HuH-7 (cell line): ENCODE measurements at places on chromosomes 7 and 10.

DNA sequence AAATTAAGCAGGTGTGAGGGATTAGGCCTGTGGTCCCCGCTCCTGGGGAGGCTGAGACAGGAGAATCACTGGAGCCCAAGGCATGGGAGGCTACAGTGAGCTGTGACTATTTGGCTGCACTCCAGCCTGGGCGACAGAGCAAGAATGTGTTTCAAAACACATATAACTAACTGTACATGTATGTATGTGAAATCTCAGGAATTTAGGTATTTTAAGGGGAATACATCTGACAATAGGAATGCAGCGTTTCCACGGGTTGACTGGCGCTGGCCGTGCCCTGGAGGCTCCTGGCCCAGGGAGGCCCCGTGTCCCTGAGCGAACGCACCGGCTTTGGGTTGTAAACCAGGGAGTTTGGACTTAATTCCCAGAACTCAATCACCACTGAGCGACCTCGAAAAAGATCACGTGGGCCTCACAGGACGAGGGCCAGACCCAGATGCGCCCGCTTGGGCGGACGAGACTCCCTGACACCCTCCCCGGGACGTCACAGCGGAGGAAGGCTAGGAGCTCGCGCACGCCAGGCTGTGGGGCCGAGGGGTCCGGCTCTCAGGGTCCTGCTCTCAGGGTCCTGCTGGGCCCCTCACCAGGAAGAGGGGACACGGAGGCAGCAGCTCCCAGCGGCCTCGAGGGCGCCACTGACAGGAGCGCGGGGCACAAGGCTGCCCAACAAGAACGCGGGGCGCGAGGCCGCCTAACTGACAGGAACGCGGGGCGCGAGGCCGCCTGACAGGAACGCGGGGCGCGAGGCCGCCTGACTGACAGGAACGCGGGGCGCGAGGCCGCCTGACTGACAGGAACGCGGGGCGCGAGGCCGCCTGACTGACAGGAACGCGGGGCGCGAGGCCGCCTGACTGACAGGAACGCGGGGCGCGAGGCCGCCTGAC lies 18.4 kb downstream of the PTPRN2 start:
- DNase-seq = no peak

GRCh38 chr7:129188372-129188891 lies at the start of gene SMO:
Gene SMO (plus strand): TSS chr7:129188633. CDS start chr7:129189152, 519 bp downstream.
- peak; percentile 91 for DNase-seq

GRCh38 chr10:70963271-70963670 lies 74.9 kb upstream of the PCBD1 start:
- DNase-seq = no peak

DNA sequence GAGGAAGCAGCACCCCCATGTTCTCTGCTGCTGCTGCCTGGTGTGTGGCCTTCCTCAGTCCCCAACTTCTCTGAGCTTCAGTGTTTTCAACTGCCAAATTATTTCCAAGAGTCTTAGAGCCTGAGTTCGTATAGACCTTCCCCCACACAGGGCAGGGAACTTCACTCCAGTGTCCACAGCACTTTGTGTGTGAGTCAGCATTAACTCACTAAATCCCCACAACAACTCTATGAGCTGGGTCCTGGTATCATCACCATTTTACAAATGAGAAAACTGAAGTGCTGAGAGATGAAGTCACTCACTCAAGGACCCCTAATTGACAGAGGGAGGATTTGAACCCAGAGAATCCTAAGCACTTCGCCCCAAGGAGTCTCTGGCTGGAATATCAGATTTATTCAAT lies 48.3 kb downstream of the ADCYAP1R1 start:
- no peak for DNase-seq

DNA sequence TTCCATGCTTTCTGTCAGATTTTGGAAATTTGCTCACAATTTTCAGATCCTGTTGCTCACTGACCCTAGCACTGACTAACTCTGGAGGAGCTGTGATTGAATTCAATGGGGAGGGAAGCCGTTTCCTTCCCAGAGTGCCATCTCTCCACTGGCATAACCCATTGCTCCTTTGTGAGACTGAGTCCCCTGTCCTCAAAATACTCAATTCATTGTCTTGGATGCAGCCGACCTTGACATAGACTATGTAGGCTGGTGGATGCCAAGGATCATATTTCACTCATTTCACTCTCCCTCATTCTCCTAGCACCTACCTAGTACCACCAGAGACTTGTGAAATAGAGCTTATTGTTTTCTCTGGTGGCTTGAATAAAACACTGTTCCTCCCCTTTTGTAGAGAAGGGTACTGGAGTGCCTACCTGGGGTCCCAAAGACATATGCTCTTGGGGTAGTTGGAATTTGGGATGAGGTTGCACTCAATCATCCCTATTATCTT lies 511.3 kb upstream of the ZMIZ1 start:
- no peak for DNase-seq

DNA sequence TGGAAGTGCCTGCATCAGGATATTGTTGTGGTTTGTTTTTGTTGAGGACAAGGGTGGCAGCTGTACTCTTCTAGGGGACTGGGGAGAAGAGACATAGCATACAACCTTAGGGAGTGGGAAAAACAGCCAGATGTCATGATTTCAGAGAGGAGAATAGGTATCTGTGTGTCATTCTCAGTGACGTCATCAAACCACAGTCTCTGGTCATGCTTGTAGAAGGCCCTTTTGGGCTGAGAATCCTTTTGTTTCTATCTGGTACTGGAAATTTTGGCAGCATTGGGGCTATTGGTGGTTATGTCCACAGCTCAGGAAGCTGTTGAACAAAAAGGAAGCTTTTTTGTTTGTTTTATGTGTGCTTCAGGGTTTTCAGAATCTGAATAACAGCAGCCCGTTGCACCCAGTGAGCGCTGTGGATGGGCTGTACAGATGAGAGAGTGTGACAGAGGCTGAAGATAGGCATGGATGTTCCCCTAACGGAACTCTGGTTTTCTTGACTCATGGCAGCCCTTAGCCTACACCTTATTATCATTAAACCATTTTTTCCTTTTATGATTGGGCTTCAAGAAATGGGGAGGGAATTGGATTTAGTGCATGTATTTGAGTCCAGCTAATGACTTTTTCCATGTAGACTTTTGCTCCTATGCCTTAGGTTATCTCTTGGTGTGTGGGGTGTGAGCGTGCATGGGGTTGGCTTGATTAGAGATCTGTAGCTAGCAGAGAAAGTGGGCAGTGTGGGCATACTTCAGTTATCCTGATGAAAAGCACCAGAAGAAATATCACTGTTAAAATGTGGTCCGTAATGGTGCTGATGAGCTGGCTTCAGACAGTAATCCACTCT lies 65.7 kb downstream of the SND1 start:
- DNase-seq = no peak

DNA sequence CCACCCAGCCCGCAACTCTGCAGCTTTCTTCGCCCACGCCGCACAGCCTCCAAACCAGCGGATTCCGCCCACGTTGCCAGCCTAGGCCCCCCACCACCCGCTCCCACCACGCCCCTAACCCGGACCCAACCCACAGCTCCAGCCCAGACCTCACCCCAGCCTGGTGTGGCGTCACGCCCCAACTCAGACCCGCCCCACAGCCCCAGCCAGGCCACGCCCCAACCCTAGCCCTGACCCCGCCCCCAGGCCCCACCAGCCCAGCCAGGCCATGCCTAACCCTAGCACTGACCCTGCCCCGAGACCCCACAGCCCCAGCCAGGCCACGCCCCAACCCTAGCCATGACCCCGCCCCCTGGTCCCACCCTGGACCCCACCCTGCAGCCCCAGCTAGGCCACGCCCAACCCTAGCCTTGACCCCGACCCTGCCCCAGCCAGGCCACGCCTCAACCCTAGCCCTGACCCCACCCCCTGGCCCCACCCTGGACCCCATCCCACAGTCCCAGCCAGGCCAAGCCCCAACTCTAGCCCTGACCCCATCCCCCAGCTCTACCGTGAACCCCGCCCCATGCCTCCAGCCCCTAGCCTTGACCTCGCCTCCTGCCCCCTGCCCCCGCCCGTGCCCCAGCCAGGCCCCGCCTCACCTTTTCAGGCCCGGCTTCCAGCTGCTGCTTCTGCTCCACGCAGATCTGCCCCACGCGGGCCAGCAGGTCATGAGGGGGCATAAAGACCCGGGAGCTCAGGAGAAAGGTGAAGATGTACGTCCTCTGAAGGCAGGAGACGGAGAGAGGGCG lies 64.0 kb downstream of the RASGEF1A start:
- no peak for DNase-seq

DNA sequence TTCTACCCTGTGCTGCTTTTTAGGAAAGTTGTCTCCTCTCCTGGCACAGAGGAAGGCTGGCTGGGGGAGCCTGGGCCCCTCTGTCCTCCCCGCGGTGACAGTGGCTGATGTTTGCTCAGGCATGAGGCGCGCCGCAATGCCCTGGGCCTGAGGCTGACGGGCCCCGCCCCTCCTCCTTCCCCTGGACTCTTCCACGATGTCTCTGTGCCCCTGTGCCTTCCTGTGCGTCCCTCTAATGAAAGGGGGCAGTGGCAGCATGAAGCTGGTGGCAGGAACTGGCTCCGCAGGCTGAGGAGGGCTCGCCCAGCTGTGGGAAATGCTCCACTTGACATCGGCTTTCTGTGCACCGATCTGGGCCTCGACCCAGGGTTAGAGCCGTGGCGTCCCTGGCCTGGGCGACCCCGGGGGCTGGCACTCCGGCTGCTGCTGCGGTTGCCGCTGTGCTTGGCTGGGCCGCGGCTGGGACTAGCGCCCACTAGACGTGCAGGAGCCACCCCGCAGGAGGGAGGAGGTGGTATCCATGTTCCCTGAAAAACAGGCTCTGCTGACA lies 67.9 kb downstream of the ZNF680 start:
- DNase-seq = no peak

- DNase-seq = no peak
Observed at GRCh38 chr7:87212498-87212897, 7.0 kb downstream of the TMEM243 start.

- no peak for DNase-seq
Observed at GRCh38 chr7:136514776-136515175, 353.7 kb upstream of the CHRM2 start.

DNA sequence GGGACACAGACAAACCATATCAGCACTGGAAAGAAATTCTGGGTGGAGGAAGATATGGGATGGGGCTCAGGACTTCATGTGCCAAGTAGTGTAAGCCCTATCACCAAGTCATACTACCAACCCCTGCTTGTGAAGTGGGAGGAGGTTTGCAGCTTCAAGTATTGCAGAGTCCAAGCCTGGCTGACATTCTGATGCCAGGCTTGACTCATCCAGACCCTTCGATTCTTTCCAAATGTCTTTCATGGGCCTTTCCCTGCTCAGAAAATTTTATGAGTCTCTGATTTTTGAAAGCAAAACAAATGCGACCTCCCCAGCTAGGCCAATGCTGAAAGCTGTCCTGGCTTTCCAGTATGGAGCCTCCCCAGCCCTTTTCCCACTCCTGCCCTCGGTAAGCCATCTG lies 45.1 kb upstream of the SMNDC1 start:
- DNase-seq = no peak

DNA sequence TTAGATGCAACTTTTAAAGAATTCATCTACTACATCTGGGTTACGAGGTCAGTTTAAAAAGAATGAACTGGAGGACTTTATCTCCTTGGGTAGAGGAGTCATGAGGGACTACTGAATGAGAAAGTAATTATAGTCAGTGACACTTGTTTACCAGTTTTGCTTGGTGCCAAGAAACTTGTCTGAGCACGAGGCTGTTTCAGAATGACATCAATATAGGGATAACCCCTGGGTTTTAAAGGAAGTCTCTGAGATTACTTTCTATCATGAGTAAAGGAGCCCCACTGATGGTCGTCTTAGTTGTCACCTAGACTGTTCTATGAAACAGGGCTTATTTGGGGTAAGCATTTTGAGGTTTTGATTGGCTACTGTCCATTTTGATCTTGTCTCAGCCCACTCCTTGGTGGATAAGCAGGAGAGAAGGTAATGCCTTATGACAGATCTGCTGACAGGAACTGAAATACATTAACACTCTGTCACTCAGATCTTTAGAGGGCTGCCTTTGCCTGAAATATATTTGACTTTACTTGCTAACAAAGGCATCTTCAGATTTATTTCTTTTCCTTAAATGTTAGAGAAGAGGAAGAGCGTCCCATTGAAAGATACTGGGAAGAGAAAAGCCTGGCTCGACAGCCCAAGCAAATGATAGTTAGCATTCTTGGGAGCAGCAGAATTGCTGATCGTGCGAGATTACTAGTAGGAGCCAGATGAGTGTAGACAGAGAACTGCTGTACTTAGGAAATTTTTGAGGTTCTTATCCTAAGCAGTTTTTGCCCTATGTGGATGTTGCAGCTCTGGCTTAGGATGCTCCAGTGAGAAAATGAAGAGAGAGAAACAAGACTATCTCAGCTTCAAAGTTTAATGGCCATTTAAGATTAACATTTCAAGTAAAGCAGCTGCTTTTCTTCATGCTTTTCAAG lies 299.2 kb upstream of the LRGUK start:
- DNase-seq = no peak

GRCh38 chr10:102620591-102621442 lies 23.5 kb upstream of the TRIM8 start:
- DNase-seq = no peak

- DNase-seq = no peak
Observed at GRCh38 chr7:7207876-7208275, 25.5 kb downstream of the C1GALT1 start.

DNA sequence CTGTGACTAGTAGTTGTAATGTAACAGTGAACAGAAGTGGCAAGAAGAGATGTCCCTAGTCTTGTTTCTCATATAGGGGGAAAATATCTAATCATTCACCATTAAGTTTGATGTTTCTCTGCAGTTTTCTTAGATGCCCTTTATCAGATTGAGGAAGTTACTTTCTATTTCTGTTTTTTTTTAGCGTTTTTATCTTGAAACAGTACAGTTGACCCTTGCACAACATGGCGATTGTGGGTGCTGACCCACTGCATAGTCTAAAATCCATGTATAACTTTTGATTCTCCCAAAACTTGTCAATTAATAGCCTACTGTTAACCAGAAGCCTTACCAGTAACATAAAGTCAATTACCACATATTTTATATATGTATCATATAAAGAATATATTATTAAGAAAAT lies 192.0 kb downstream of the ADK start:
- DNase-seq = no peak

GRCh38 chr7:51778121-51778520 lies 461.5 kb upstream of the COBL start:
- no peak for DNase-seq

GRCh38 chr7:2791390-2791789 lies 52.7 kb downstream of the GNA12 start:
- DNase-seq = no peak

- no peak for DNase-seq
Observed at GRCh38 chr7:38465956-38466355, 165.2 kb downstream of the AMPH start.

DNA sequence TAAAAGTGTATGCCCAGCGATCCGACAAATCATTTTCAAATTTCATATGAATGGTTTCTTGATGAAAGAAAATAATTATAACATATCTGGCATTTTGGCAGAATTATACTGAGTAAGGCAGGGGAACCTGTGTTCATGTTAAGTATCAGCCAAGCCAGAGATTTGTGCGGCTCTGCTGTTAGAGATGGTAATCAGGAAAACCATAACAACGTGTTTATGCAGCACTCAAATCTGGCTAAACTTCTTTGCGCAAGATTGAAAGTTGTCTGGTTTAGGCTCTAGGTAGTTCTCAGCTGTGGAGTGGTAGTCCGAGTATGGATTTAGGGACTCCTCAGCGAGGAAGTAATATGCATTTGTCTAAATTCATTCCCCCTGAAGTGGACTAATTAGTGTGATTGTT lies 8.9 kb upstream of the CTBP2 start:
- no peak for DNase-seq

- DNase-seq = no peak
Observed at GRCh38 chr7:68482800-68483199, 1115.5 kb upstream of the AUTS2 start.

GRCh38 chr10:4848356-4849041 lies 22.5 kb downstream of the AKR1E2 start:
- DNase-seq = no peak

GRCh38 chr10:62261666-62262065 lies 7.0 kb downstream of the RTKN2 start:
- DNase-seq = no peak
